Fibroblast of skin of right biceps (primary cell): ENCODE measurements at places on chromosomes 2 and 18.
A peak's percentile ranks its signal among the peaks of the same experiment; 100 is the strongest.

GRCh38 chr2:198657512-198658121 lies 800.1 kb downstream of the SATB2 start:
- peak; percentile 33 for DNase-seq

DNA sequence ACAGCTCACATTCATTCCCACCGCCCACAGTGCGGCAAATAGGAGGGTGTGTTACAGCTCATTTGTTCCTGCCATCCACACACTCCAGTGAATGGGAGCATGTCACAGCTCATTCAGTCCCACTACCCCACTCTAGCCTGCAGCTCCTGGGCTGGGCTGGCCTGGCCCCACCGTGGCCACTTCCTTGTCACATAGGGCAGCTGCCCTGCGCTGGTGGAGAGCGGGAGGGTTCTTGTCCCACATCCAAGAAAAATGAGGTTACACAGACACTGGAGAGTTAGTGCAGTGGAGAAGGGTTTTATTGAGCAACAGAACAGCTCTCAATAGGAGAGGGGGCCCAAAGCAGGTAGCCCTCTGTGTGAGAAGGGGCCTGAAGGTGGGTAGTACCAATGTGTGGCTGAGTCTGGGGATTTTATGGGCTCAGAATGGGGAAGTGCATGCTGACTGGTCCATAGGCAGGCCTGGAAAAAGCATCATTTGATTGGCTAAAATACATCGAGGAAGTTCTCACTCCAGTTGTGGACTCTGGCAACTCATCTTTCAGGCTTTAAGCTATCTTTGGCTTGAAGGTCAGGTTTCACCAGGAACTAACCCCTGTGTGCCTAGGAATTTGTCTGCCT lies 249.7 kb downstream of the ETAA1 start:
- DNase-seq = no peak

DNA sequence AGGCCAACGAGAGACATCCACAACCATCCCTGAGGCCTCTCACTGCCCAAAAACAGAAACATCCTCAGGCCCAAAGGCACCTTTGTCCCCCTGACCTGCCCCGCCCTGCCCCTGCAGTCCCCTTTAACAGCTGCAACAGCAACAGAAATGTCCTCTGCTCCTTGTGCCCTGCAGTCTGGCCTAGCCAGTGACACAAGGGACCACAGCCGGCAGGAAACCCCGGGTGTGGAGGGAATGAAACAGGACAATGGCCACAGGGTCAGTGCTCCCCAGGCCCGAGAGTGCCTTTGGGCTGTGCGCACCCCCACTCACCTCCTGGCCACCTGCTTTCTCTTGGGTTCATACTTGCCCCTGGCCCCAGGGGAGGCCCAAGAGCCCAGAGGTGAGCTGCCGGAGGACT lies 35.6 kb downstream of the SNED1 start:
- no peak for DNase-seq

DNA sequence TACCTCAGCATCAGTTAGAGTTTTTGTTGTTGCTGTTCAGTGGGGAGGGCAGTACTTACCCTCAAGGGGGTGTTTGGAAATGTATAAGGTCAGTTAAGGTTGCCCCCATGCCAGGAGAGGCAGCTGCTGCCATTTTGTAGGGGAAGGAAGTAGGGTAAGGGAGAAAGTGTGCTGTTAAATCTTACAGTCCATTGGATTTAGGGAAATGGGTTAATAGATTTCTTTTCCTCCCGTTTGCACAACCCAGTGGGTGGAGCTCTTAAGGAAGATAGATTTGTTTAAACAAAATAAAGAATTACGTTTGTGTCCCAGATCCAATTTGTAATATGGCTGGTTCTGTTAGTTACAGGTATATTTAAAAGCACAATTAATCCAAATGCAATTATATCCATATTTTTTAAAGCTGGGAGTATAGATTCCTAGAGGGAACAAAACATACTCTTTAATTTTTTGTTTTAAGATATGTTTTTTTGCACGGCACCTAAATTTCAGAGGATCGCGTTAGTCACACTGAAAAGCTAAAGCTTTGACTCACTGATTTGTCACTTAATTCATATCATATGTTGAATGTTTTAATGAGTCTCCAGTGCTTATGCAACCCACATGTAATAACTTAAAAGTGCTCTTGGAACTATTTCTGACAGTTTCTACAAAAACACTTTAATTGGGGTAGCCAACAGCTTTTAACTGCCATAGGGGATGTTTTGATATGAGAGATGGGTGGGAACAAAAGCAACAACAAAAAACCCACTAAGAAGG lies 9.0 kb upstream of the CWC22 start:
- DNase-seq = peak; percentile 91

DNA sequence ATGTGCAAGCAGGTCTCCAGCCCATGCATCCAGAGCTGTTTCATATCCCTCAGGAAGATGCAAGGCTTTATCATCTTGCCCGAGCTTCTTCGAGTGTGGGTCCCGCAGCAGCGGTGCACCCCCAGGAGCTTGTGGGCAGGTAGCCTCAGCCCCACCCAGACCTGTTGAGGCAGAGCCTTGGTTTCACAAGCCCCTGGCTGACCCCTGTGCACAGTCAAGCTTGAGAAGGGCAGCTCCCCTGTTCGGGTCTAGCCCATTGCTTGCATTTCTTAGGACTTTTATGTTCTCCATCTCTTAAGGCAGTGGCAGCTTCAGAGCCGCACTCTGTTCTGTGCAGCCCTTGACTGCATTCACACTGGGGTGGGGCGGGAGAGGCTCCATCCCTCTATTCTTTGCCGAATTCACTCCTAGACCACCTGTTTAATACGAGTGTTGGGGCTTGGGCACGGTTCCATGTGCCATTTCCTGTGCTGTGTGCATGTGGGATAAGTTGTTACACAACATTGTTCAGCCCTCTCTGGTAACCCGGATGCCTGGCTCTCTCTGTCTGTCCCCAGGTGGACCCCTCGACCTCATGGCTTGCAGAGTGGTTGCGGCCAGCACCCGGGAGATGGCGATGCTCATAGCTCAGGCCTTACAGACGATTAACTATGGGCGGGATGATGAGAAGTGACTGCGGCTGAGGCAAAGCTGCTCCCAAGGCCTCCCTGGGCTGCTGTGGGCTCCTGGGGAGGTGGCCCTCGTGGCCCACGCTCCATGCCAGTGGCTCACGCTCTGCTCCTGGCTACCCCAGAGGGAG lies 48.7 kb downstream of the IMPA2 start:
- DNase-seq = no peak

DNA sequence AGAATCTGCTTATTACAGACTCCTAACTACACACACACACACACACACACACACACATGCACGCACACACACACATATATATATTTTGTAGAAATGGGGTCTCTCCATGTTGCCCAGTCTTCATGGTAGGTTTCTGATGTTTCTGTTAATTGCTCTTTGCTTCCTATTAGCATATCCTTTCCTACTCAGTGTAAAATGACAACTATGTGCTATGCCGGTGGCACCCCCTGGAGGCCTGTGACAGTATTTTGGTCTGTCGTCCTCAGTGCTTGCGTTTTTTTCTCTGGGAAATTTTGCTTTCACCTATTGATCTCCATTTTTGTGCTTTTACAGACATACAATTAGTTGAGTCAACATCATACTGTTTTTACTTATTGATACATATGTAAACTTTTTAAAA lies 322.1 kb downstream of the LRRTM1 start:
- DNase-seq = no peak

GRCh38 chr18:69951182-69951581 lies 3.5 kb upstream of the CD226 start:
- peak; percentile 58 for DNase-seq

GRCh38 chr2:224009605-224010315 lies 29.3 kb downstream of the SERPINE2 start:
- DNase-seq = no peak

GRCh38 chr2:133054297-133054696 lies 384.3 kb upstream of the LYPD1 start:
- DNase-seq = peak; percentile 75

- DNase-seq = peak; percentile 16
Observed at GRCh38 chr18:50009773-50010335, 185.1 kb downstream of the MYO5B start.

- no peak for DNase-seq
Observed at GRCh38 chr2:240456447-240457222, 21.2 kb downstream of the GPC1 start.

- no peak for DNase-seq
Observed at GRCh38 chr2:227022608-227023007, 141.4 kb downstream of the COL4A4 start.

GRCh38 chr2:69789175-69789721 lies 40.2 kb upstream of the GMCL1 start:
- peak; percentile 93 for DNase-seq

- DNase-seq = peak; percentile 51
Observed at GRCh38 chr2:241216211-241216761, 27.8 kb downstream of the ANO7 start.

DNA sequence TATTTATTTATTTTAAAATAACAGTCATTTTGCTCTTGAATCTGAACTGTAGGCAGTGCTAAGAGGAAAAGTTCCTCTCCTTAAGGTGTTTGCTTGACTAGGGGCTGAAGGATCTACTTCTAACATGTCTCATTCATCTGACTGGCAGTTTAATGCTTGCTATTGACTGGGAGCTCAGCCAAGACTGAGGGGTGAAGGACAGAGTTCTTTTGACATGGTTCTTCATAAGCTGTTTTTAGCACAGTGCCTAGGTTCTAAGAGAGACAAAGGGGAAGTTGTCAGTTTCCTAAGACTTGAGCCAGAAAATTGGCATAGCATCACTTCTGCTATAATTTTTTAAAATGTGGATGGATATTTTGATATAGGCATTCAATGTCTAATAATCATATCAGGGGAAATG lies 73.0 kb downstream of the COMMD1 start:
- DNase-seq = no peak

DNA sequence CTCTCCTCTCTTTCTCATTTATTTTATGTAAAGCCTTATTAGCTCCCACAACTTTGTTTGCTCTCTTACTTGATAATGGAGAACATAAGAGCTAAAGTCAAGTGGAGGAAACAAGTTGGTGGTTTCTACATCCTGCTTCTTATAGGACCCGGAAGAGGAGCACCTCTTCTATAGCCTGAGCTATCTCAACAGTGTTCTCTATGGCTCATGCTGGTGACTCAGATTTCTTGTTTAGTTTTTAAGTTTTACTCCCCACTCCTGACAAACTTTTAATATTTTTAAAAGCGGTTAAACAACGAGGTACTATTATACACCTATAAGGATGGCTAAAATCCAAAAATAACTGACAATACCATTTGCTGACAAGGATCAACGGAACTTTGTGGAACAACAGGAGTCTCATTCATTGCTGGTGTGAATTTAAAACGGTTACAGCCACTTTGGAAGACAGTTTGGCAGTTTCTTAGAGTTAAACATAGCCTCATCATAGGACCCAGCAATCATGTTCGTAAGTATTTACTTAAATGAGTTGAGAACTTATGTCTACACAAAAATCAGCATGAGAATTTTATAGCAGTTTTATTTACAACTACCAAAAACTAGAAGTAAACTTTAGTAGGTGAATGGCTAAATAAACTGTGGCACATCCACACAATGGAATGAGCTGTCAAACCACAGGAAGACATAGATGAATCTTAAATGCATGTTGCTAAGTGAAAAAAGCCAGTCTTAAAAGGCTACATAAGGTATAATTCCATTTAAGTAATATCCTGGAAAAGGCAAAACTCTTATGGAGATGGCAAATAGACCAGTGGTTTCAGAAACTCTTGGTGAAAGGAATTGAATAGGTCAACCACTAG lies 12.7 kb upstream of the CDC42EP3 start:
- DNase-seq = no peak

DNA sequence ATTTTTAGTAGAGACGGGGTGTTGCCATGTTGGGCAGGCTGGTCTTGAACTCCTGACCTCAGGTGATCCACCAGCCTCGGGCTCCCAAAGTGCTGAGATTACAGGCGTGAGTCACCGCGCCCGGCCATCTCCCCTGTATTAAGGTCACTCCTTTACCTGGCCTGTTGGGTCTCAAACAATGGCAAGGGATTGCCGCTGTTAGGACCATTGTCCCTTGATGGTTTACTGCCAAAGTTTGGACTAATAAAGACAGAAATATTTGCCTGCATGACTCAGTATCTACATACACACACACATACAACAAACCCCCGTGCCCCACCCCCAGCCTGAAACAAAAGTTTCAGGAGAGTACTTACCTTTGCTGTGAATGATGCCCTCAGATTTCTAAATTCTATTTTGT lies 16.5 kb downstream of the PARD3B start:
- no peak for DNase-seq

- no peak for DNase-seq
Observed at GRCh38 chr2:42076357-42077225, 28.8 kb downstream of the PKDCC start.
